IPS-NIHi11 (cell line): ENCODE measurements at places on chromosomes 16 and 17.

DNA sequence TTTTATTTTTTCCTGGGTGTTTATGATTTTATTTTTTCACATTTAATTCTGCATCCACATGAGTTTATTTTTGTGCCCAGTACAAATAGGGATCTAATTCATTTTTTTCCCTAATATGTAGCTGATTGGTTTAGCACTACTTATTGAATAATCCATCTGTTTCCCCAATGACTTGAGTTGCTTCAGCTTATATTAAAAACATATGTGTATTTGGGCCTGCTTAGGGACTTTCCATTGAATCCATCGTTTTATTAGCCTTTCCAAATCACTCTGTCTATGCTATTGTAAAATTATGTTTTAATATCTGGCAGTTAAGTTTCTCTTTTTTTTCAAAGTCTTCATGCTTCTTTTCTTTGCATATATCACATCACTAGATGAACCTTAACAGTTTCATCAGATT lies 42.2 kb downstream of the WWP2 start:
- no peak for DNase-seq

- DNase-seq = no peak
Measured at GRCh38 chr17:15185625-15185991, 79.5 kb downstream of the PMP22 start.

GRCh38 chr17:46270032-46270431 lies 24.9 kb upstream of the LRRC37A start:
- DNase-seq = no peak

- no peak for DNase-seq
Measured at GRCh38 chr16:27406511-27407128, 4.6 kb downstream of the IL21R start.

GRCh38 chr17:67328026-67328425 lies 38.4 kb downstream of the PSMD12 start:
- no peak for DNase-seq

GRCh38 chr16:35752773-35753558 lies 2293.6 kb downstream of the TP53TG3F start:
- no peak for DNase-seq

DNA sequence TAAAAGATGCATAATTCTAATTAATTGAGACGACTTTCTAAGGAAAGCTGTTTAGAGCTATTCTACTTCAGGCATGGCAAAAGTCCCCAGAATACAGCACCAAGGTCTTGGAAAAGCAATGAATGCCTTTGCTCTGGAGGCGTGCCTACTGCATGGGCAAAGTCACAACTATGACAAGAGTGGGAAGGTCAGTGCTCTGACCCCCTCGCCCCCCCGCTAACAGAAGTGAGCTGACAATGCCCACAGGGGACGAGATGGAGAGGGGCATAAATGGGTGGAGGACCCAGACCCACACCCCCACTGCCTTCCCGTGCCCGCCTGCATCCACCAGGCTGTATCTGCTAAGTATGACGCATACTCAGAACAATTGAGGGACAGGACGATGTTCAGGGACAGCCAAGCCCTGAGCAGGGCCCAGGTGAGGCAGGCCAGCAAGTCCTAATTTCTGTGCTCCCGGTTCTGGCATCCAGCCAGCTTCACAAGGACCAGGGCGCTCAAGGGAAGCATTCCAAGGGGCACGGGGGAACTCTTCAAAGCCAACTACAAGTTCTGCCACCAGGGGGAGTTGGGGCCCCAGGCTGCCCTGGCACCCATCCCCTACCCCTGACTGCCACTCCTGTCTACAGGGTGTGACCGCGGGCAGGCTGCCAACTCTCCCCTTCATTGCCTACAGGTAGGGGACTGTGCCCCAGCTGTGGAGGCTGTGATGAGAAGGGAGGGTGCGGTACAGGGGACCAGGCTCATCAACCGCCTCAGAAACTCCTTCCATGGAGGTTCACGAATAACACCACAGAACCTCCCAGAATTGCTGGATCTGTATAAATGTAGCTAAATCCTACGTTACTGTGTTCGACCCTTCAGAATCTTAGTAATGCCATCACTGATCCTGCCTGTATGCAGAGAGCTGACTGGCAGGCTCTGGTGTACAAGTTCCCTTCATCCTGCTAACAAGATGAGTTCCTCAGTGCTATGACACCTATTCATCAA lies 20.8 kb downstream of the NPRL3 start:
- DNase-seq = peak; percentile 91

- peak; percentile 96 for DNase-seq
Measured at GRCh38 chr16:71626018-71626857, at the start of gene MARVELD3. MARVELD3 (plus strand) TSS chr16:71626184; CDS start chr16:71626230, 46 bp downstream.

GRCh38 chr17:42891539-42892152 lies 9.0 kb upstream of the G6PC1 start:
- peak; percentile 67 for DNase-seq

GRCh38 chr16:1309888-1310831 lies 724 bp downstream of the UBE2I start:
- DNase-seq = no peak

- DNase-seq = peak; percentile 98
Measured at GRCh38 chr17:1724351-1724868, at the start of gene WDR81. WDR81 (plus strand) TSS chr17:1724704; CDS start chr17:1724960, 256 bp downstream.

- no peak for DNase-seq
Measured at GRCh38 chr17:28846231-28846630, 3.6 kb upstream of the FAM222B start.

DNA sequence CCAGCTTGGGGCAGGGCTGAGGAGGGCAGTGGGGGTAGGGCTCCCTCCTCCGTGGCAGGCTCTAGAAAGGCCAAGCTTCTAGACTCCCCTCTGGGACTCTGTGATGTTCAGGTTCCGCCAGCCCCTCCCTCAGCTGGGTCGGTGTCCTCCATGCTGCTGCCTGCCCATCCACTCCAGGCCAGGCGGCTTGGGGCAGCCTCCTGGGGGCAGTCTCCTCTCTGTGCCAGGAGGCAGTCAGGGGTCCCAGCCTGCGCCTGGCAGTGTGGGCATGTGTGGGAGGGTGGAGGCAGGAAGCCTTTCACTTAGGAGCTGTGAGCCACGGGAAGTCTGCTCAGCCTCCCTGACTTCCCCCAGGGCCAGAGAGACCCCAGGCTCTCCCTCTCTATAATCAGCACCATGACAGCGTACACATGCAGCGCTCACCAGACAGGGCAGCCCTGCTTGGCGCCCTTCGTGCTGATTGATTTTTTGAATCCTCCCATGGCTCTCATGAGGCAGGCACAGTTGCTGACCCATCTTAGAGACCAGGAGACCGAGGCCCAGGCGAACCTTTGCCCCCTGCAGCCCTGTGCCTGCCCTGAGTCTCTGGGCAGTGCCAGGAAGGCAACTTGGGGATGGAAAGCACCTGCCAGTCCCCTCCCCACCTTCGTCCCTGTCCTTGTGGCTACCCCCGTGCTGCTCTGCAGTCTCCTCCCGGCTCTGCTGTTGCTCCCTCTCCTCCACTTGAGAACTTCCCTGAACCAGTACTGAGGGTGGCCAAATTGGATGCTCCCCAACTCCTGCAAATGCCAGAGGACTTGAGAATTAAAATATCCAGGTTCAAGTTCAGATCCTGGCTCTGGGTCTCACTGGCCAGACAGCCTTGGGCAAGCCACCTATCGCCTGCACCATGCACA lies 234.7 kb upstream of the GSE1 start:
- DNase-seq = no peak

GRCh38 chr16:72508191-72508590 lies 336.2 kb upstream of the PMFBP1 start:
- no peak for DNase-seq

DNA sequence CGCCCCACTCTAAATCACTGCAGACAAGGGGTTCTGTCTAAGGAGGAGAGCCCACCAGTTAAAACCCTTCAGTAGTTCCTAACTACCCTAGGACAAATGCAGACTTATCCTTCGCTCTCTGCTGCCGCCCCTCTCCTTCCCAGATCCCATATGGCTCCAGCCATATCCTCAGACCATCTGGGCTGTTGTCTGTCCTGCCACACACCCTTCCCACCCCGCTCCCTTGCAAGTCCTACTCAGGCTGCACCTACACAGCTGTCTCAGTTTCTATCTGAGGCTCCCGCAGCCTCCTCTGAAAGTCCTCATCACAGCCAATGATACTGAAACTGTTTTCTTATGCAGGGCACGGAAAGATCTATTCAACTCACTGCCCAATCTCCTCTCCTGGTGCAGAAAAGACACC lies 720 bp upstream of the BCKDK start:
- no peak for DNase-seq

GRCh38 chr17:4304417-4305027 lies 40.7 kb upstream of the ANKFY1 start:
- peak; percentile 60 for DNase-seq

DNA sequence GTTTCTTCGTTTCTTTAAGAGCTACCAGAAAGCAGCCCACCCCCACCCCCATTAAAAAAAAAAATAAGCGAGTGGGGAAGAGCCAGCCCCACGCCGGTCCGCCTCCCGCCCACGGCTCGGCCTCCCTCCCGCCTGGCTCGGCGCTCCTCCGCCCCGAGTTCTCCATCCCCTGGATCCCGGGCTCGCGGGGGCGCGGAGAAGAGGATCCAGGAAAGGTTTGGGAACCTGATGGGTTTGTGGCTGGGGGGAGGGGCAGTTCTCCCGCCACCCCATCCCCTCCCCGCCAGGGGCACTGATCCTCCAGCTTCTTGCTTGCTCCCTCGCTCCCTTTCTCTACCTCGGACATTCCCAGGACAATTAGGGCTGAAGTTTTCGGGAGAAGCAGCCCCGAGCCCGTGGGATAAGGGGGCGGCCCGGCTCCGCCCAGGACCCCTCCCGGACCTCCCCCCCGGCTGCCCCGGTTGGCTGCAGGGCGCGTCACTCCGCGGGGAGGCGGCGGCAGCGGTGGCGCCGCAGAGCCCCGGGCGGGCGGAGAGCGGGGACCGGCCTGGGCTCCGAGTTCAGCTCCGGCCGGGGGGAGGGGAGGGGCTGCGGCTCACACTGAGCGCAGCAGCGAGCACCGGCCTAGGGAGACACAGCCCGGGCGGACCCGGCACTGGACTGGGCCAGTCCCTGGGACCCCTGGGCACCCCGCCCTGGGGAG lies 1.0 kb upstream of the SALL1 start:
- DNase-seq = peak; percentile 87

- no peak for DNase-seq
Measured at GRCh38 chr17:2081564-2081963, 26.7 kb downstream of the HIC1 start.

DNA sequence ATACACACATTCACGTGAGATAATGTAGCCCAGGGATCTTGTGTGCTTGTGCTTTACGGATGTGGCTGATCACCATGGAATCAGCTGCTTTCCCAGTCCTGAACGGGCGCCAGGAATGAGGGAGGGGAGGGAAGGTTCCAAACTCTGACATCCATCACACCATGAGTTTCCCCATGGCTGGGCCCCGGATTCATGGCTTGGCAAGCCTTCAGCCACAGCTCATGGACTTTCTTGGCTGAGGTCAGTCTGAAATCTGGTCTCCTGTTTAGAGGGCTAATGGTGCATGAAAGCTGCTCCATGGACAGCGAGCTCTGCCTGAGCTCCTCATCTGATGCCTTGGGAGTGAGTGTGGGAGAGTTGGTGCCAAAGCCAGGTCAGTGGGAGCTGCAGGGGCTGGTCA lies 767.6 kb upstream of the EEF2KMT start:
- DNase-seq = no peak

- DNase-seq = no peak
Measured at GRCh38 chr17:81231121-81231645, 7.7 kb downstream of the TEPSIN start.

DNA sequence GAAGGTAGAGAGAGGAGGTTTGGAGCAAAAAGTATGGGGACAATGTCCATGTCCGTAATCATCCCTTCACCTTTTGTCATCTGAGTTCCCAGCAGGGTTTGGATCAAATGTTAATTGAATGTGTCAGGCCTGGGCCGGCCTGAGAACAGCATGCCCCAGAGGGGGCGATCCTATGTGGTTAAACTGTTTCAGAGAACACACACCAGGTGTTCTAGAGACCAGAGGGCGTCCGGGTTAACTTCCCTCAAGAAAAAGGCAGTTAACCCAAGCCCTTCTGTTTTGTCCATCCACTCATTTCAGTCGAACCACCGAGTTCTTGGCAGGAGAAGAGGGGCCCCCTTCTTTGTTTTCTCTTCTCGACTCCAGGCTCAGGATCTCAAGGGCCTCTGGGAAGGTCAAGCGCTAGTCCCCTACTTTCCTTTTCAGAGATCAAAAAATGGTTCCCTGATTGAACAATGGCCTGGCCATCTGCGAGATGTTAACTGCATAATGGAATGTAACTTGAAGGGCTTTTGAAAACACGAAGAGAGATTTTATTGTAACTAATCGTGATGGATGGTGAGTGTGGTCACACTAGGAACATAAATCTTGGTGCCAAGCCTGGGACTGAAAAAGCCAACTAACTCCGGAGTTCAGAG lies 142.5 kb downstream of the IRX3 start:
- no peak for DNase-seq

GRCh38 chr17:77189148-77189547 lies 48.4 kb downstream of the SEC14L1 start:
- DNase-seq = no peak

DNA sequence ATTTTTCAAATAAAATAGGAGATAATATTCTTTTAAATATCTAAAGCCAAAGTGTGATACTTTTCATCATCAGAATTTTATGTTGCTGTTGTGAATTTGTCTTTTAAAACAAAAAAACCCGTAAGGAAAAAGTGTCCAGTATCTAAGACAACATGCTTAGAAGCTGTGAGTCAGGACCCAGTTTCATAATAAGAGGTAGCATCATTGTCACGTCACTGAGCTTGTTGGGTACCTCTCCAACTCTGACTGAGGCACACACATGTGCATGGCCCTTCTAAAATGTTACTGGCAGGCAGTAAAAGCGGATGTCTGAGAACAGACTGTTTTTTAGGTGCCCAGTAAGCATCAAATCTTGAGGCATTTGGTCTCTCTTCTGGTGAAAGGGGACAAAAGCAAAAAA lies 2.5 kb downstream of the CIAPIN1 start:
- DNase-seq = no peak

GRCh38 chr17:17375841-17376240 lies 72.7 kb downstream of the NT5M start:
- DNase-seq = no peak

- no peak for DNase-seq
Measured at GRCh38 chr17:10156948-10157607, 41.3 kb downstream of the GAS7 start.

DNA sequence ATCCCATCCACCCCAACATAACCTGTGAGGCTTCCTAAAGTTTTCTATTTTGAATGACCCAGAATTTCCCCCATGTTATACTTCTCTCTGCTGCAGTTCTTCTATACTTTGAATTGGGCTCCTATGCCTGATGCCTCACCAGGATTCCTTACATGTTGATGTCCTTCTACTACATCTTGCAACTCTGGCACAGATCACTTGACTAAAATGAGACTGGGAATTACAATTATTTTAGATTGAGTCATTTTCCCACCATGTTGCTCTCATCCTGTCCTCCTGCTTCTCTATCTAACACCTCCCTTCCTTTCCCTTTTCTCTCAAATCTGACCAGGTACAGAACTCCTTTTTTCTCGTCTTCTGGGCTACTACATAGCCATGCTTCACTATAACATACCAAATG lies 314.0 kb upstream of the KCNJ16 start:
- no peak for DNase-seq

GRCh38 chr17:63697341-63698286 lies 2.3 kb downstream of the LIMD2 start:
- peak; percentile 69 for DNase-seq

DNA sequence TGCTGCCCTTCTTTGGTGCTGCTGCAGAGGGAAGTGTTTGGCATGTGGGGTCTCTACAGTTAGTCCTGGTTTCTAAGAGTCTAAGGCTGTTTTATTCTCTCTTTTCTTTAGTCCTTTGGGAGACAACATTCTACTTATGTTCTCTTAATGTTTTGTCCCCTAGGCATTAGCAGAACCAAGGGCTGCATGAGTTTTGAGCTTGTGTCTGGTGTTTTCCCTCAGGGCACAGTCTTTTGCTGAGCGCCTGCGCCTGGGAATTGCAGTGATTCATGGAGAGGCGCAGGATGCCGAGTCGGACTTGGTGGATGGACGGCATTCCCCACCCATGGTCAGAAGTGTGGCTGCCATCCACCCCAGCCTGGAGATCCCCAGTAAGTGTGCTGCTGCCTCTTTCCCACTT lies 41.1 kb upstream of the SLC5A10 start:
- no peak for DNase-seq
